ENCODE measurements at places on chromosomes 2 and 18.

GRCh38 chr2:132267105-132267497 lies 105.3 kb upstream of the ANKRD30BL start:
- no peak for DNase-seq

DNA sequence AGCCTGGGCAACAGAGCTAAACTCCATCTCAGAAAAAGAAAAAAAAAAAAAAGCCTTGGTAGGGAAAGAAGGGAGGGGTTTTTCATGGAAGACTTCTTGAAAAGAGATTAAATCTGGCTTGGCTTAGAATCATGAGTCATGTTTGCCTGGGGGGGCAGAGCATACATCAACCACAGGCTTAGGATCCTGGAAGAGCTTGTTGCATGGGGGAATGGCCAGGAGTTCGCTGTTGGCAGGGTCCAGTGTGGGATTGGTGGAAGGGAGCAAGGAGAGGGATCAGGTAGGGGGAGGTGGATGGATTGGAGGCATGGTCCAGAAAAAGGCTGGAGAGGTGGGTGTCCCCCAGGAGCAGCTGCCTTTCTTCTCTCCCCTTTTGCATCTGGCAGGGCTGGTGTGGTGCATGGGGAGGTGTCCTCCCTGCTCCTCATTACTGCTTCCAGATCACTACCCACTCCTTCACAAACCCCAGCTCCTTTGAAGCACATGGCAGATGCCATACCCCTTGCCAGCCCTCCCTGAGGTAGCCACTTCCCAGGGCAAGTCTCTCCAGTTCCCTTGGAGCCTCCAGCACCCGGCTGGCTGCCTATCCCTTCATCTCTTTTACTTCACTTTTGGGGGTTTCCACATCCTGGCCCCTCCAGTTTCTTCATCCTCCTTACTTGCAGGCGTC lies 2.5 kb downstream of the ARMC9 start:
- DNase-seq: no peak

DNA sequence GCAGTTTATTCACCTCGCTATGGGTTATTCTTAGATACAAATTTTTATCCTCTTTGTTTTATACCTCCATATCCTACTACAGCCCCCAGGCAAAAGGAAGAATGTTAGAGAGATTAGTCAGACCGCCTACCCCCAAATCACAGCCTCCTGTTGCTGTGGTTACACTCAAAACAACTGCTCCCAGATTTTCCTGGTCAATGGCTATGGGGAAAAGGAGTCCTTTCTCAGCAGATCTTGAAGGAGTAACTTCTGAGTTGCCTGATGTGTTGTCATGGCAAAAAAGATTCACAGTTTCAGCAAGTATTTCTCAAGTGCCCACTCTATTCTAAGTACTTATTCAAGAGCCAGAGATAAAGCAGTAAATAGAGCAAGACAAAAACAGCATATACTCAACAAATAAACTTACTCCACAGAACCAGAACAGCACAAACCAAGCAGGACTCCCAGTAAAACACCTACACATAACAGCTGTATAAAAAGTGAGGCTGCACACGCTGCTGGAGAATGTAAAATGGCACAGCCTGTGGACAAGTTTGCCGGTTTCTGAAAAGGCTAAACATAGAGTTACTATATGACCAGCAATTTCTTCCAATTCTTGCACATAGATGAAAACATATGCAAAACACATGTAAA lies 104.8 kb downstream of the NOL10 start:
- no peak for DNase-seq

- DNase-seq: no peak
These were observed 2.6 kb downstream of the ZNF521 start for GRCh38 chr18:25349131-25349925.

DNA sequence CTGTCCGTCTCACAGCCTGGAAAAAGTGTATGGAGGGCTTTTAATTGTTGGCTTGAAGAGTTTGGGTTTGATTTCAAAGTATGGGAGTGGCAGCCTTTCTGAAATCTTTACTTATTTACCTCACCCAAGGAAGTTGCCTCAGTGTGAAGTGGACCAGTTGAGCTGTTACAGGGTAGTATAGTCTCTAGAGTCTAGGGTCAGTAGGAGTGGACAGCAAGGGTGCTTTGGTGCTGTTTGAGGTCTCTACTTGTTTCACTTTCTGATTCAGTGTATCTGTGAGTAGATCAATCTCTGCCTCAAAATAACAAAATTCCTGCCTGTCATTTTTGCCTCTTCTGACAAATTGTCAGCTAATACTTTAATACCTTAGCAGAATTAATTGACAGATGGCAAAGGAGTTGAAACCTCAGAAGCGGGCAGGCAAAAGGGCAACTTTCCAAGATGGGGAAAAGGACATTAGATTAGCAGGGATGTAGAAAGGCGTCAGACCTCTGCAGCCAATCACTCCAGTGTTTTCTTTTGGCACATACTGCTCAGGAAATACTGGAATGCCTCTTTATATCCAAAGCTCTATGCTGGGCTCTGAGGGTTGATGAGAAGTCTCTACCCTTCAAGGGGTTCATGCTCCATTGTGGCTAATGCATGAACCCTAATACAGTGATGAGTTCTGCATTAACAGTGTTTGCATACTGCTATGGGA lies 5.9 kb downstream of the RIOK3 start:
- no peak for DNase-seq

- no peak for DNase-seq
These were observed 42.7 kb upstream of the ATP9B start for GRCh38 chr18:79026491-79026890.

- no peak for DNase-seq
These were observed 1.2 kb downstream of the CABLES1 start for GRCh38 chr18:23136326-23137096.
